Stimulated activated CD8-positive, alpha-beta memory T cell treated with anti-CD3 and anti-CD28 coated beads, Interleukin-4, amount 100 ng/mL, for 24 hours (primary cell): ENCODE measurements at places on chromosomes 2 and 18.
A peak's percentile ranks its signal among the peaks of the same experiment; 100 is the strongest.

DNA sequence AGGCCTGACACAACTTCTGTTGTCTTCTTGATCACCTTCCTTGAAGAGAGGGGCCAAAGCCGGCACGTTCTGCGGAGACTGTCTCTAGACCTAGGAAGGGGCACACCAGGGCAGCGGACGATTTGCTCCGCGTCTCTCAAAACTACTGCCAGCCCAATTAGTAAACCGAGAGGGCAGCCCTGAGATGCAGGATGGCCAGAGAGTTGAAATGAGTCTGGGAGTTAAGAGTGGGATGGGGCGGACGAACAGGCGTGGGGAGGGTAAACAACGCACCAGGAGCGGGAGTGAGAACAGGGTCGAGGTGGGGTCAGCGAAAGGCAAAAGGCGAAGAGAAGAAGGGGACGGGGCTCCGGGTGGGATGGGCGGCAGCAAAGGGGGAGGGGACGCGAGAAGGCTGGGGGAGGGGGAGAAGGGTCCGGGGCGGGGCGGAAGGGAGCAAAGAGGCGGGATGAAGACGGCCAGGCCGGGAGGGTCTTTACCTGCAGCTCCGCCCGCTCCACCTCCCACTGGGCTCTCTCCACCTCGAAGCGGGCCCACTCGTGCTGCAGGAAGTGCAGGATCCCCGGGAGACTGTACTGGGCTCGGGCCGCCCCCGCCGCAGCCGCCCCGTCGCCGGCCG is 476 bp downstream of the STRN start:
- no peak for DNase-seq

DNA sequence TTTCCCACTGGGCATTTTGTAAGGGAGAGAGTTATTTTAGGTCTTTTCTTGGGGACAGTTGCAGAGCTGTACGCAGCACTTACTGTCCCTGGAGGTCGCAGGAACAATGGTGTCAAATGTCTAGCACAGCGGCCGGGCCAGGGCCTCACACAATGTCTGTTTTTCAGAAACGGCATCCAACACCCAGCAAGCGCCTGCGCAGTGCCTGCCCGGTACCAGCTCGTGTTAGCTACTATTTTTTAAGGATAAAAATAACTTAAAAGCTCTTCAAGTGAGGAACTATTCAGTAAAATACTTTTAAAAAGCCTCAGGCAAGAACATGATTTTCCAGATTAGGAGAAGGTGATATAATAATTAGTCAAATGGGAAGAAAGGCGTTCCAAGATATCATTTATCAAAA is 90.0 kb downstream of the MBP start:
- no peak for DNase-seq

DNA sequence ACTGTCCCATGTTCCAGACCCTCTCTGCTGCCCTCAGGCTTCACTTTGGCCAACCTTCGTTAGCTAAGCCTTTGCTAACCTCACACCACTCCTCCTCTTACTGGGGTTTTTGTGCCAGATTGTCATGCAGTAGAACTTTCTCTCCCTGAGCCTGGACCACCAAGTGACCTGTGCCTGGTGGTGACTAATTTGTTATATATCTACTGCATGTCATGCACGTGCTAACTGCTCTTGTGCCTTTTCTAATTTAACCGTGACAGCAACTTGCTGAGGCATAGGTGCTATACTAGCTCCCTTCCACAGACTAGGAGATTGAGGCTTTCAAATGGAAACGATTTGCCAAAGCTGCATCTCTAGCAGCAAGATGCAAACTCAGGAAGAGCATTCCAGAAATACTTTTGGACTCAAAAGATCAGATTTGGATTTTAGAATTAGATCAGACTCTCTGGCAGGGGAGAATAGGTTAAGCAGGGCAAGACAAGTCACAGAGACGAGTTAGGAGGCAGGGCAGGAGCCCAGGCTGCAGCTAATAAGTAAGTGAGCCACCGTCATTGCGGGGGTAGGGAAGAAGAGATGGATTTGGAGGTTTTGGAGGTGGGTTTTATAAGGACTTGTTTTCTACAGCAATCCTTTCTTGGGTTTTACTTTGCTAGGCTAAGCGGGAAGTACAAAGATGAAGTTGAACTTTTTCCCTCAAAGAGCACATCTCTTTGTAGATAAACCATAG is 1.8 kb downstream of the PPP1R7 start:
- DNase-seq: no peak

DNA sequence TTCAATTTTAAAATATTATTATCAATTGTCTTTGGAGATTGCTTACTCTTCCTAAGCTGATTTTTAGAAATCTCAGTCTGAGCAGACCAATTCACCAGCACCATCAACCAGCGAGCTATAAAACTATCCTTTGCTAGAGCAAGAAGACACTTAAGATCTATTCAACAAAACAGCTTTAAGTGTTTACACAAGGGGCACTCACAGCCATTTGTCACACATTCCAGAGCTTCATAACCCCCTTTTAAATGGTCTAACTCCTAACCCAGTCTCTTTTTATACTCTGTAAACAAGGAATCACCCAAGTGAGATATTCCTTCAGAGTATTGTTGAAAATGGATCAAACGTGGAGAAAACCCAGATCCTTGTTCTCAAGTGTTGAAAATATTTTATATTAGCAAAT is 1294.1 kb upstream of the CHAC2 start:
- no peak for DNase-seq

GRCh38 chr2:191115391-191115790 is 35.4 kb downstream of the STAT4 start:
- peak; percentile 30 for DNase-seq
